ENCODE measurements at places on chromosomes 1 and 21.

GRCh38 chr1:81437213-81437612, 363.5 kb upstream of the ADGRL2 start:
- DNase-seq = no peak

- DNase-seq = no peak
Observed at GRCh38 chr1:240084337-240084736, 7.3 kb upstream of the FMN2 start.

- DNase-seq = no peak
Observed at GRCh38 chr1:27956761-27957160, 3.0 kb upstream of the XKR8 start.

DNA sequence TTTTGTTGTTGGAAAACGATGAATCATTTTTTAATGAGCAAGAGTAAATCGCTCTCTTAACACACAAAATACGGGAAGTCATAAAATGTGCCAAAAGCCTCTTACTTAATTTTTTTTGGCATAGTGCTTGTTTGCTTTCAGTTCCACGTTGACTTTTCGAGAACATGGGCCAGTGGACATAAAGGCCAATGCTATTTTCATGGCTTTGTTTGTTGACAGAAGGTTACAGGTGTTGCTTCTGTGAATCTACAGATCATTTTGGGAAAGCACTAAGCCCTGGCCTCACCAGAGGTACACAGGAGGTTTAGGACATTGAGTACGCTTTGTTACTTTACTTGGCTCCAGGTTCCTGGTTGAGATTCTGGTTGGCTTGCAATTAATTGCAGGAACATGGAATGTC, 199.4 kb upstream of the HMCN1 start:
- DNase-seq = no peak
